H9 (cell line): ENCODE measurements at places on chromosomes 6 and 20. TPM values are rescaled to one million over a fixed set of nuclear protein-coding genes. Genes with fewer than 3 reads are reported as not detected.

The HSD17B8 gene
- 5.5 and 7.1 TPM in 2 replicates for total RNA-seq

The SIRPG gene
- total RNA-seq, result not detected in 2 replicates

- no peak for DNase-seq
These were observed 81.7 kb downstream of the FAM217A start for GRCh38 chr6:3997177-3997770.

GRCh38 chr6:3838992-3839867 is 9.9 kb upstream of the FAM50B start:
- DNase-seq, result no peak

- no peak for DNase-seq
These were observed 123.7 kb upstream of the EXOC2 start for GRCh38 chr6:816510-817084.

- DNase-seq, result no peak
These were observed 78.6 kb downstream of the MDGA1 start for GRCh38 chr6:37618916-37619590.
